Bronchial epithelial cell (primary cell): ENCODE measurements at places on chromosomes 6 and 20.

DNA sequence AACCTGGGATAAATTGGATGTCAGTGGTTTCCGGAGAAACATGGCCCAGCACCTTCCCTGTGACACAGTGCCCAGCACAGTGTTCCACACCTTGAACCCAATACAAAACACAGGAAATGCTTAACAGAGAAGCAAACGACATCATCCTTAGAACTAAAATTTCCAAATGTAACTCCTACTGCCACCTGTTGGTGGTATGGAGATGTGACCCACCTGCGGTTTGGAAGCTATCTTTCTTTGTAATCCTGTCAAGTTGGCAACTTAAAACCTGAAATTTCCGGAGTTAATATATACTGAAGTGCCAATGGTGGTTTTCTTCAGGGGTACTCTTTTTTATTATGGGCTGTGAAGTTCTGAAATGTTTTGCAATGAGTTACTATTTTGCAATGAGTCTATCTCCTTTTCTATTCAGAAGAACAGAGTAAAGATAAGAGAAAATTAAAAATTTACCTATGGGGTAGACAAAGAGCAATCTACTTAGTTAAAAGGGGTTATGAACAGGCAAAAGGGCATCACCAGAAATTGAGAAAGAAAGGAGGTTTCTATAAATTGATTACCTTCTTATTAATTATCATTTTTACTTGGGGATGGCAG is 658.8 kb downstream of the PTPRT start:
- peak; percentile 7 for DNase-seq

DNA sequence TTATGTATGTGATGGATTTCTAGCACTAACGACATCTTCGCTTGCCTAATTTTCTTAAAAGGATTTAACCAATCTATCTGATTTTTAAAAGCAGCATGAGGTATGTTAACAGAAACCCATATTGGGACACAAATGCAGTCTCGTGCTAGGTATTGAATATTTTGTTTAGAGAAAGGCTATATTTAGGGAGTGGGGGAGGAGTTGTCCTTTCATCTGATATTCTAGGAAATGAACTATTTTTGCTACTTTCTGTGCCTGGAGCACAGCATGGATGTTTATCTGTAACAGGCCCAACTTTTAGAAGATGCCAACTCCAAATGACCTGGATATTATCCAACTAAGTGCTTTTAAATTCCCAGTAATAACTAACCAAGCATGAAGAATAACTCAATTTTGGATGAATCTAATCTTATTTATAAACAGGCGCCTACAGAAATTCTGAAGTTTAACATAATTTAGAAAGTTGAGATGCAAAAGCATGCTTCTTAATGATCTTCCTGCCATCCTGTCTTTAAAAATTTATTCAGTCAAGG is 317.1 kb upstream of the CHD6 start:
- no peak for DNase-seq

DNA sequence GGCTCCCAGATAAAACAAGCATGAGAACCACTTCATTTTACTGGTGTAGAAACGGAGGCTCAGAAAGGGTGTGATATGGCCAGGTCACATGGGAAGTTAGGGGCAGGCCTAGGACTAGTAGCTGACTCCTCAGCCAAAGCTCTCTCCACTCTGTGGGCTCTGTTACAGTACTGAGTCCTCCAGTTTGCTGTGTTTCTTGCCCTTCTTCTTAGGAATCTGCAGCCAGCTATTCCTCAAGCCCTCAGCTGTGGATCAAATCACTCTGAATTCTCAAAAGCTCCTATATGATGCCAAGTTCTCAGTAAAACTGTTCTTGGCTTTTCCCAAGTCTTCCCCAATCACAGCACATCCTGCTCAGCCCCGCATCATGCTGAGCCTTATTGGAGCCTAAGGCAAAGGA is 42.5 kb upstream of the ADGRF1 start:
- DNase-seq, result no peak

DNA sequence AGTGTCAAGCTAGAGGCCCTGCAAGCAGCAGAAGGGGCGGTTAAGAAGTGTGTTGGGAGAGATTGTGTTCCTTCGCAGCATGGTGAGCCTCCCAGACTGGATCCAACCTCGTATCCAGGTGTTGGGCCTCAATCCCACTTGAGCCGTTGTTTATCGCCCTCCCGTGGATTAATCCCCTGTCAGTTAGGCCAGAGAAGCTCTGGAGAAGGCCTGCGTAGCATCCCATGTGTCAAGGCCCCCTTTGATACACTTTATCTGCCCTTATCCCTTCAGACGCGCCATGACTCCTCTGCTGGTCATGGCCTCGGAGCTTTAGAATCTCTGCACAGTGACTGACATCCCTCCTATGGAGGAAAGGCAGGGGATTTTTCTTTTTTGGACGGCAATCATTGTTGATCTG is 181.0 kb downstream of the ZFP64 start:
- DNase-seq, result no peak

DNA sequence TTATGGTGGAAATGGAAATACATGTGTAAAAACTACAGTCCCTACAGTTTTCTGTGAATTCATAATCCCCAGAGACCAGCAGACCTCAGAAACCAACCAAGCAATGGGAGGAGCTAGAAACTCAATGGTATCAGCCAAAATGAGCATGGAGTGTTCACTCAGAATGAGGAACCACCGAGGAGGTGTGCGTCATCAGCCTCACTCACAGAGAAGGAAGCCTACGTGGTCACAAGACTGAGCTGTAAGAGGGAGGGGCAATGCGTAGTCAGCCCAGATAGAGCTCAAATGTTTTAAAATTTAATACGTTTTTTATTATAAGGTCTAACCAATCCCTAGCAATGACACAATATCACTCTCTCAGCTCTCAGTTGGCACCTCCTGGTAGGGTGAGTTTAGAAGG is 17.4 kb downstream of the MYLK4 start:
- peak; percentile 17 for DNase-seq

DNA sequence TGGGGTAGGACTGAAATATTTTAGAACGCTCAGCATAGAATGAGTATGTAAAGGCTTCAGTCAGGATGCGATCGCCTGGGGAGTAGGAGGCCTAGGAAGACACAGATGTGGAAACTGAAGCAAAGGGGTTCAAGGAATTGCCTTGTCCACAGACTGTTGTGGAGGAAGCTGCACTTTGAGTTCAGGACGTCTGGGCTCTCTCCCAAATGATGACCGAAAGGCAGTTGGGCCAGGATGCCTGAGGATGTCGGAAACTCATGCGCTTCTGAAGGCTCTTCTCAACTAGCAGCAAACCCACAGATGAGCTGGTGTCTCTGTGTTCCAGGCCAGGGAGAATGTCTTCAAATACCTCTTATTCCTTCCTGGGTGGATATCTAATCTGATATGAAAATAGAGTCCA is 146.2 kb upstream of the SULF2 start:
- DNase-seq, result no peak

DNA sequence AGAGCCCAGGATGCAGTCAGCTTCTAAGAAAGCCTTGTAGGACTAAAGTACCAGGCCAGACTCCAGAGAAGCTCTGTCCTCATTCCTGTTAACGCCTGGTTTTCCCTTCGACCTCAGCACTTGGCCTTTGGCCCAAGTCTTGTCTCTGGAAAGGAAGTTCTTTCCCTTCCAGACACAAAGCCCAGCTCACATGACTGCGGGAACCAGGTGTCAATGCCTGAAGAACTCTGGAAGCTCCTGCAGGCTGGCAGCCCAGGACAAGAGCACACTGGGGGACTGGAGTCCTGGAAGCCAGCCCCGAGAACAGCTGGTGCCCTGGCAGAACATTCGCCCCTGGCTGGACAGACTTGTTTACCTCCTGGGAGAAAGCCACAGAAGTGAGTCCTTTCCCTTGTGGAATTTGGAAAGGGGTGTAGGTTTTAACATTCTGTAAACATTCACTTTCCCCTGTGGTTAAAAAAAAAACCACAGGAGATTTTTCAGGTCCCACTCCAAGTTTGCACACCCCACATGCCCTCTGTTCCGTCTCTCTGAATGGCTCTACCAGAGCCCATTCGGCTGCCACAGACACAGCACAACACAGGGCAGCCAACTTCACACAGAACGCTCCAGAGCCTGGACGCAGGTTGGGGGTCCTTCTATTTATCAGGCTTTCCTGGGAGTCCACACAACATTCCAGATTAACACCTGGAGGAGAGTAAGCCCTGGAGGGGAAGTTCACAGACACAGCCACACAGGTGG is 18.1 kb downstream of the ACSS1 start:
- DNase-seq, result peak; percentile 21

- no peak for DNase-seq
These were observed 385.2 kb downstream of the FRK start for GRCh38 chr6:115675443-115675842.

DNA sequence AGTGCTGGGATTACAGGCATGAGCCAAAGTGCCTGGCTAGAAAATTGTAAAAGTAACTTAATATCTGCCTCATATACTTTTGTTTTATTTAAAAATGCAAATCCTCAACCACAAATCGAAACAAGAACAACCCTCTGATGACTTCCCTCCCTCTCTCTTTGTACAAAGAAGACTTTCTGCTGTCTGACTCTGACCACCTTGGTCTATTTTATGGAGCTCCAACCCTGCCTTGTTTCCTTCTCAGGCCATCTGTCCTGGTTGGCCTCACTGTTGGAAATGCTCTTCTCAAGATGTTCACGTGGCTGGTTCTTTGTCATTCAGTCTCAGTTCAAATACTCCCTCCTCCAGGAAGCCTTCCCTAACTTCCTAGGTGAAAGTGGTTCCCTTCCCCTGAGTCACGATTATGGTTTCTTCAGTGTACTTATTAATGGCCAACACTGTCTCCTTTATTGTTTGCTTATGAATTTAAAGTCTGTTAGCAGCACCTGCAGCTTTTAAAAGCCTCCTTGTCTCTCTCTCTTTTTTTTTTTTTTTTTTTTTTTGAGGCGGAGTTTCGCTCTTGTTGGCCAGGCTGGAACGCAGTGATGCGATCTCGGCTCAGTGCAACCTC is 151.5 kb upstream of the SALL4 start:
- DNase-seq, result no peak

DNA sequence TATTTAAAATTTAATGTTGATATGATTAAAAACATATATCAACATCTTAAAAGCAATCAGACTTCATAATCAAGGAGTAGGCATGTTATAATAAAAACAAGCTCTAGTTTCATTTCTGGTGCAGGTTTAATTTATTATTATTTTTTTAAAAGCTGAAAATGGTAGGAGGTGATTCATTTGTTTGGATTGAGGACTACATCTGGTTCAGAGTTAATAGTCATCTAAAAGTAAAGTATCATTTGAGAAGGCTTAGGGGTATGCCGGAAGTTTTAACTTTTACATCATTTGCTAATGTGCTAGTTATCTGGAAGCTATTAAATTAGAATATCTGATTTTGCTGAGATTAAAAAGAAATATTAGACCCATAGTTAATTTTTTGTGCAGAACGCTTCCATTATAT is 169.5 kb upstream of the LAMA2 start:
- no peak for DNase-seq

DNA sequence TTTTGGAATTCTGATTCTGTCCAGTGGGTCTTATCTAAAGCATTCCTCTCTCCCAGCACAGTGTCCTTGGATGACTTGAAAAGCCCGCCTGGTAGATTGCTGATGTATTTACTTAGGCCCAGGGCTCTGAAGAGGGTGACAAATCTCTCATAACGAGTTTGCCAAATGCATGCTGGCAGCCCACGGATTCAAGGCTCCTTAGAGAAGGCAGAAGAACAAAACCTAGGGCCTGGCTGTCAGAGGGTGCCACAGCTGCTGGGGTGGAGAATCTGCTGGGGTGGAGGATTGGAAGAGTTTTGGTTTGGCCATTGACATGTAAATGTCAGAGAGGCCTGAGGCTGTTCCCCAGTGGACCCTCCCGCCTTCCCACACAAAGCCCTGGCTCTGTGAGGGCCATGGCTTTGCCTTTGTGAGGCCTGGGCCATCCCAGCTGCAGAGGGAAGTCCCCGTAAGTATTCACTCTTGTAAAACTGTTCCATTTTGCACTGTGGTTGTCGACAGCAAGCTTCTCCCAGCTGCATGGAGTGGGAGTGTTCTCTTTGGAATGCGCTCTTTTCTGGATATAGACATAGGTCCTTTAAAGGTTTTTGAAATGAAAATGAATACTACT is 50.3 kb downstream of the ANKRD6 start:
- no peak for DNase-seq

DNA sequence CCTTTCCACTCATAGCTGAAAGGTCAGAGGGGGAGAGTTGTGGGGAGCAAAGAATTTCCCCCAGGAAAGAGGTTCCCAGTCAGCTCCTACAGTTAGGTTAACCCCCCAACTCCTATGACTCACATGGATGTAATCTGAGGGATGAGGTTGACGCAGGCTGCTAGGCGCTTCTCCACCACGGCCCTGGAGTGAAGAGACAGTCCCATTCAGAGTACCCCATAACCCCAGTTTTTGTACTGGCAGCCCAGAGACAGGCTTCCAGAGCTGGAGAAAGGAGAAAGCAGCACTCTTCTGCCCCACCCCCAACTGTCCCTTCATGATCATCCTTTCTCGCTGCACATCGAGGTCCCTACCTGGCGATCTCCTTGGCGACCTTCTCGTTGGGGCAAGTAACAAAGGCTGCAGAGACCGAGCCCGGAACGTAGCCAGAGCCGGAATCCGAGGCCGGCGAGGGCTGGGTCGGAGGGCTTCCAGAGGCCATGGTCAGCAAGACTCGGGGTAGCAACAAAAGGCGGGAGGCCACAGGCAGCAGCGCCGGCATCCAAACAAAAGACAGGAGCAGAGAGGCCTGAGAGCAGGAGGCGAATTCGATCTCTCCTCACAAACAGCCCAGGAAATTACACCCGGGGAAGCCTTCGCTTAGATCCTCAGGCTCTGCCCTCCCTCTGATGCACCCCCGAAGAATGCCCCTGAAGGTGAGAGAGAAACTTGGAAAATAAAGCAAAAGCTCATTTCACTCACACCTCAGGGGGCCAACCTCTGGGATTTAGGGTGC is 592 bp downstream of the CUTA start:
- peak; percentile 79 for DNase-seq

DNA sequence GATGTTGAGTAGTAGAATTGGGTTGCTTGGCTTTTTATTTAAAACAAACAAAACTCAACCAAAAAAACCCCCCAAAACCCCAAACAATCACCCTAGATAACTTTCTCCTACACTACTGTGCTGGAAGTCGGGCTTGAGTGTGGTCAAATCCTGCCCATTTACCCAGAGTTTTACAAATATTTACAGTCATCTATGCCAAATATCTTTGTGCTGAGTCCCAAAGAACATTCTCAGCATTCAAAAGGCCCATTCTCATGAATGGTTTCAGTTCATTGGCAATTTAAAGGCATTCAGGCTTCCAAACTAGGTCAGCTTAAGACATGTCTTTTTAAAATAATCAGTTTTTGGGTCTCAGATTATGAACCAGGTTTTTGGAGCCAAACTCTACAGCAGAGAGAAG is 1.8 kb downstream of the RNF144B start:
- peak; percentile 77 for DNase-seq

DNA sequence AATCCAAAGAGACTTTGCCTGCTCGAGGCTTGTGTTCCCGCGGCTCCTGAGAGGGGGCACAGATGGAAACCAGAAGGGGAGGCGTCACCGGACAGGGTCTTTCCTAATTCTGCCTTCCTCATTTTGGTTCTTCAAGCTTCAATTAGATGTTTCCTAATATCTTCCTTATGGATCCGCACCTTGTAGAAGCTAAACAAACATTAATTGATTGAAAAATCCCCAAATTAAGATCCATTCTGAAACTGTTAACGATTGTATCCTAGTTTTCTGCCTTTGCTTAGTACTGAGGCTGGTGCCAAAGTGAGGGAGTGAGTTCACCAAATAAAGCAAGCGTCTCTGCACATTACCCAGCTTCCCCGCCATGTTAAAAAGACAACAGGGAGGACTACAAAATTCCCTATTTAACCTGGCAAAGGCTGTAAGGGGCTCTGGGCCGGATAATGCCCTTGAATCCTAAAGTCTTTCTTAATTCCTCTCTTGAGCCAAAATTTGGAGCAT is 123.2 kb downstream of the GPX5 start:
- DNase-seq, result no peak
